Left renal cortex interstitium (tissue), 4 donors: ENCODE measurements at places on chromosomes 6 and 20. TPM values are rescaled to one million over a fixed set of nuclear protein-coding genes. Genes with fewer than 3 reads are reported as not detected.

DNA sequence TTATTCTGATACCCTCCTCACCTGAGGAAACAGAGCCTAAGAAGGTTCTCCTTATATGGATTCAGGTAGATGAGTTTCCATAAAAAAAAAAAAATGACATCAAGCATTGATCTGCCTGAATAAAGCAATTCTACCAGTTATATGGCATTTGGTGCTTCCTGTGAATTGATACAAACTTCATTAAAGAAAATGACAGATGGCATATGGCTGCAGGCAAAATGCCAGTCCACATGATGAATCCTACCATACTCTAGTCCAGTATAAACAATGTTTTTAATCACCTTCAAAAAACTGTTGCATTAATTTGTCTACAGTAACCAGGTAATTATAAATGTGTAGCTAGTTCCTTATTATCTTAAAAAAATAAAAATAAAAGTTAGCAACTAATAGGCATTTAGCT is 559.2 kb upstream of the FLRT3 start:
- no peak for DNase-seq

Gene NMBR
- 0.30 TPM for polyA plus RNA-seq

Gene RRBP1
- polyA plus RNA-seq: 136 TPM

DNA sequence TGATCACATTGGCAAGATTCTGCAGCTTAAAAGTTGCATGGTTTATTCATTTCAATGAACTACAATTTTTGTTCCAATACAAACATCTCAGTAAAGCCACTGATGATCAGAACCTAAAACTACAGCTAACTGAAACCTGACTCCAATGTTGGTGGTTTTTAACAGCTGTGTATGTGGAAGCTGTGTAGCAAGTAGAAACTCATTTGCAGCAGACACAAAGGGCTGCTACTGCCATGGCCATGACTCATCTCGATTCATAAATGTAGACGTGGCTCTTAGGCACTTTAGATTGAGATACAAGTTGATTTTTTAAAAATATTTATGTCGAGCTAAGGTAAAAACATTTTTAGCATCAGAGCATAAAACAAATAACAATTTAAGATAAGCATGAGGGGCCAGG is 19.5 kb upstream of the MAP3K4 start:
- no peak for DNase-seq

GRCh38 chr6:142871910-142872331 is 73.1 kb downstream of the HIVEP2 start:
- DNase-seq: no peak

GRCh38 chr20:48002517-48002970 is 217.3 kb upstream of the SULF2 start:
- DNase-seq: no peak

Gene ENPP1
- 21.3 TPM for polyA plus RNA-seq

DNA sequence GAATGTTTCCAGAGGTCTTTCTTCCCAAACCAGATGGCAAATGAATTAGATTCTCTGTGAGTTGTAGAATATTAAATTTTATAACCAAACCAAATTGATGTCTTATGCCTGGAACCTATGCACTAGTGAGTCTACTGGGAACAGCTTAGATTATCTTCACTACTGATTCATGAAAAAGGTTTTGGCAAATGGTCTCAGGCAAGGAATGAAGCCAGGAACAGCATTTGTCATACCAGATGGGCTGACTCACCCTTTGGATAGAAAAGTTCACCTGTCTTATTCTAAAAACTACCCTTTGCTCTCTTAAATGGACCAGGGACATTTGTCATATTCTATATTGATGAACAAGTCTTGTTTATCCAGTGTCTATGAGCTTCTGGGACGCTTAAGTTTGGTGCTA is 135.4 kb upstream of the ECI2 start:
- no peak for DNase-seq

DNA sequence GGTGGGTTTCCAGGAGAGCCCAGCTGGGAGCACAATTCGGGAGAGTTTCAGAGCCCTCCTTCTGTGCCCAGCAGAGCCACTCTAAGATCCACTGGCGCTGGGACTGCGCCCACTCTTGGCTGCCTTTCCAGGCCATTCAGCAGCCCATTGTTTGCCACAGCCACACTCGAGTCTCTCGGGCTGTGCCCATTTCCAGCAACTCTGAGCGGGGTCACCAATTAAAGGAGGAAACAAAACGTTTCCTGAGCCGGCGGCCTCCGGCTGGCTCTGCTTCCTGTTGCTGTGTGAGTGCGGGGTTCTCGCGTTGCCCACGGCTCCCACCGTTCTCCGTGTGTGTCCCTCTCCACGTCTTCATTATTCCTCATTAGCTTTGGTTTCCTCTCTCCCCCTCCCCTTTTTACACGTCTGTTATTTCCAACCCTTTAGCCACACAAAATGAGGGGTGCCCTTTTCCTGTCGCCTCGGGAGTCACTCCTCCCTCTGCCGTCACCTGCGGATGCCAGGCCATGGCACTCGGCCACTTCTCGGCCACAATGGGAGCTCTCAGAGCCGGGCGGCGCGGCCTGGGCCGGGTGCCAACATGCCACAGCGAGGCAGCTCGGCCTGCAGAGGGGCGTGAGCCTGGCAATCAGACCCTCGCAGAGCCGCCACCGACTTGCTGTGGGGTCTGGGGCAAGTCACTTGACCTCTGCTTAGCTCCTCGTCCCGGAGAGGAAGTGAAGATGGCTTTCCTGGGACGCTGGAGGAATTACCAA is 94.3 kb upstream of the NKX2-2 start:
- no peak for DNase-seq

Gene TOMM6
- polyA plus RNA-seq: 256 TPM

GRCh38 chr6:148136586-148136985 is 206.1 kb upstream of the SASH1 start:
- DNase-seq: no peak

Gene THBD
- 6.4 TPM for polyA plus RNA-seq

Gene ADGB
- polyA plus RNA-seq: 0.46 TPM

Gene HCRTR2
- 0.51 TPM for polyA plus RNA-seq

Gene DLL1
- 7.0 TPM for polyA plus RNA-seq

Gene CST1
- not detected for polyA plus RNA-seq

- DNase-seq: no peak
These were observed 18.1 kb downstream of the SLX4IP start for GRCh38 chr20:10453241-10453640.

Gene MYLK2
- polyA plus RNA-seq: 0.56 TPM

GRCh38 chr6:128358244-128358776 is 162.1 kb downstream of the PTPRK start:
- DNase-seq: no peak

GRCh38 chr20:16040742-16041141 is 532.5 kb downstream of the KIF16B start:
- no peak for DNase-seq

Gene SLC22A3
- polyA plus RNA-seq: 4.3 TPM

DNA sequence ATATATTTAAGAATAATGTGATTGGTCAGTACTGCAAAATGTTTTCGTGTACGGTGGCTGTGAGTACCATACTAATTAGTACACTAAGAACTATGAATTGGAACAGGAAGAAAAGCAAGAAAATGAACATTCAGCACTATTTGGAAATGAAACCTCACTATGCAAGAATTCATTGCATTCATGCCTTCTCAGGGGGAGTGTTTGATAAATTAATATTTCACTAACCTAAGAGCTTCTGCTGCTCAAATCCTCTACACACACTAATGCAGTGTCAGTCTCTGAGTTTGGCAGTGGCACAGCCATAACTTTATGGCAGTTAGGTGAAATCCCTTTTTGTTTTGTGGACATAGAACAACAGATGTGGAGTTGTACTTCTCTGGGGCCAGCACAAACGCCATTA is 60.1 kb downstream of the SLC16A10 start:
- no peak for DNase-seq

DNA sequence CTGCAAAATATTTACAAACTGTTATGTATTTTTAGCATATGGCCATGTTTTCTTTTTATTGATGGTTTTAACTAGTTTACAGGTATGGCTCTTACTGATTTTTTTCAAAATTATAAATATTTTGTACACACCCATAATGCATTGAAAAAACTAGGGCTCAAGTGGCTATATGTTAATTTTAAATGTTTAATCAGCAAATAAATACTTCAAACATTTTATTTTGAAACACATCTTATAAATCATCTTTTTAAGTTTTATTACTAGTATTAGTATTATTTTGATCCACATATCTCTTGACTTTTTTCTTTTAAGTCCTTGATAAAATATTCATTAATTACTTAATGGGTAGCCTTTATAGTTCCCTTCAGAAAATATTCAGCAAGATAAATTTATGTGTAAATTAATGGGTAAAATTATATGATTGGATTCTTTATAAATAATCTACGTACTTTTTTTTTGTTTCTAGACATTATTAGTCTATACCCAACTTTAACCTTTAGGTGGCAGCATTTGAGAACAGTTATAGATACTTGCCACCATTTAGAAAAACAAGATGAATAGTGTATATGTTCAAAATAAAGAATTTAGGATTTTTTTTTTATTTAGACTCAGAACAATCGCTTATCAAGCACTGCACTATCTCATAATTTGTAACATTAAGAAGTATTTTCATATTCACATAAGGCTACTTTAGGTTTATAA is 241.9 kb downstream of the ADGRB3 start:
- no peak for DNase-seq

Gene BMP7
- 113 TPM for polyA plus RNA-seq

Gene OR2B6
- 0.36 TPM for polyA plus RNA-seq

Gene NR2E1
- not detected for polyA plus RNA-seq

GRCh38 chr6:36862164-36862847 is 12.3 kb downstream of the PPIL1 start:
- DNase-seq: no peak

DNA sequence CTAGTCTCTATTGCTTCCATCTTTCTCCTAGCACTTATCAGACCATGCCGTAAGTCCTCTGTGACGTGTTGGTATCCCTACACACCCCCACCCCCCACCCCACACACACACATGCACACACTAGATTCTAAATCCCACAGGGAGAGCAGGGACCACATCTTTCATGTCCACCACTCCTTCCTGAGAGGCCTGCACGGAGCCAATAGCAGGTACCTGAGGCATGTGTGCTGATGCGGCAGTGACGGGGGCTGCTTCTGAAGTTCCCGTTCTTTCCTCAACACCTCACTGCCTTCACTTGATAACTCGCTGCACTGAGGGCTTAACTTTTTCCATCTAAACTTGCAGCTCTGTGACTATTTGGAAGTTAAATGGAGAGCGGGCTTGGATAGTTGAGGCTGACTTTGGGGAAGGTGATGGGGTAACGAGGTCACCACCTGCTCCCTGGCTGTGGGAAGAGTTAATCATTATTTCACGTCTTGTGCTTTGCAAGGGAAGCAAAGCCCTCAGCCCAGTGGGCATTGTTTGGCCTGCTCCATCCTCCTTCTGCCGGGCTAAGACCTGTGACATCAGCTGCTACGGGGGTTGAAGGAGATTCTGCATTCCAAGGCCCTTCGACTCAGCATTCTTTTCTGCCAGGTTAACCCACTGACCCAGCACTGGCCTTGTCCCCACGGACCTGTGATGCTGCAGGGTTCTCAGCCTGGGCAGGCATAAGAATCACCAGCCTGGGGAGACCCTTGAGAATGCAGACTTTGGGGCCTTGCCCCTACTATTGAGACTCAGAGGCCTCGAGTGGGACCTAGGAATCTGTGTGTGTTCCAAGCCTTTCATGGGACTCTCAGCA is 187.8 kb downstream of the ANKRD60 start:
- no peak for DNase-seq

DNA sequence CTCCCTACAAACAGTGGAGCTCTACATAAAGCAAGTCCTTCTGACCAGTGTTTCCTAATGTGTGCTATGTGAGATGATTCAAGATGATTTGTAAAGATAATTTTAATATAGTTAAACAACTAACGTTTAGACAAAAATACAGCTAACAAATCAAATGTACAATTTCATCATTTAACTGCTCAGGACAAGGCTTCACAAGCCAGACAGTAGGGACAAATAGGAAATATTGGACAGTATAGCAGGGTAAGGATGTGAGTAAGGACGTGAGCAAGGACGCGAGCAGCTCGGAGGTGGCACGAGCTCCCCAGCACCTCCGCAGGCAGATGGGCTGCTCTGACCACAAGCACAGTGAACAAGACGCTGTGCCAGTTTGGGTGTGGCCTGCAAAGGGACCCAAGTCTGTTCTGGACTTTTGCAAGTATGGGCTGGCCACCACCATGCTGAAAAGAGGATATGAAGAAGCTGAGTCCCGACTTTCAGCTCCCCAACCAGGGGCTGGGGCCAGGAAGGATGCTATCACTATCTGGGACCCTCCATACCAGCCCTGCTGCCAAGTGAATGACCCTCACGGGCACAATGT is 14.5 kb downstream of the DIDO1 start:
- no peak for DNase-seq

GRCh38 chr6:109349419-109349987 is 32.8 kb downstream of the CD164 start:
- DNase-seq: peak; percentile 12

DNA sequence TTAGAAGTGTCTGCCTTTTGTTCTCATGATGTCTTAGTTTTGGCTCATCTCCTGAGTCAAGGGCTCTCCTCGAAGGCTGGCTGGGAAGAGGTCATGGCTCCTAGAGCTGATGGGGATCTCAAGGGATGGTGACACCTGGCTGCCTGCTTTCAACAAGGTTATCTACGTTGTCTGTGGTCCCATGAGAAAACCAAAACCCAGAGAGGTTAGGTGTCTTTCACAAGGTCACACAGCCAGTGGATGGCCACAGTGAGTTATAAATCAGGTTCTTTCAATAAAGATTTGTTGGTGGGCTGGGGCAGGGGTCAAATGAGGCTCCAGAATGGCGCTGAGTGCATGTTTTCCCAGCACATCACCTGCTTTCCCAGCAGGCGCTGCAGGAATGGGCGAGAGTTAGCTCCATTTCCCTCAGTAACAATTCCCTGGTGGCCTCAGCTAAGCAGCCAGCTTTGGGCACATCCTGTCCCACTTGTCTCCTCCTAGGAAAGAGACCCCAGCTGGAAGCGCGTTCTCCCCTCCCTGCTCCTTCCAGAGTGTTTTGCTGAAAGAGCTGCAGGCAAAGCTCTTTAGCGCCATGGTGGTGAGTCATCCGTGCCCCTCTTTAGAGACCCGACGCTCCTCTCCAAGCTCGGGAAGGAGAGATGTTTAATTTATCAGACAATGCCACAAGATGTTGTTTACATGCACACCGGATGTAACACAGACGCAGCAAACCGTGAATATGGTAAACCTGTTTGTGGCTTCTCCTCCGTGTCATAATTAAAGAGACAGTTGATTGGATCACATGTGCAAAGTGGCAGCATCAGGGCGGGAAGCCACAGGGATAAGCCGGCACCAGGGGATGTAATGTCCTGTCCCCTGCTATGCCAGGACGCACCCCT is 109.7 kb downstream of the LRFN2 start:
- no peak for DNase-seq

Gene SEMG2
- polyA plus RNA-seq: not detected

- DNase-seq: no peak
These were observed 4.8 kb downstream of the CRISP3 start for GRCh38 chr6:49739423-49739822.
